ENCODE measurements at places on chromosomes 5 and 9.

- DNase-seq = no peak
Measured at GRCh38 chr5:169006842-169007790, 293.8 kb downstream of the SLIT3 start.

DNA sequence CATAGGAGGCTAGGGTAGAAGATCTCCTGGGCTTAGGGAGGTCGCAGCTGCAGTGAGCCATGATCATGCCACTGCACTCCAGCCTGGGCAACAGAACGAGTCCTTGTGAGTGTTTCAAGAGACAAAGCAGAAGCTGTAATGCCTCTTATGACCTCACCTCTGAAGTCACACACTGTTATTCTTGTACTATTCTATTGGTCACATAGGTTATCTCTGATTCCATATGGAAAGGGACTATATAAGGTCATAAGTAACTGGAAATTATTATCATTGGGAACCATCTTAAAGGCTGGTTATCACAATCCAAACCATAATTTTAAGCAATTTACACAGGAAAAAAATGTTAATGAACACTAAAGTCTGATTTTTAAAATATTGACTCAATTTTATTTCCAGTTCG lies 17.9 kb upstream of the AFF4 start:
- DNase-seq = no peak

DNA sequence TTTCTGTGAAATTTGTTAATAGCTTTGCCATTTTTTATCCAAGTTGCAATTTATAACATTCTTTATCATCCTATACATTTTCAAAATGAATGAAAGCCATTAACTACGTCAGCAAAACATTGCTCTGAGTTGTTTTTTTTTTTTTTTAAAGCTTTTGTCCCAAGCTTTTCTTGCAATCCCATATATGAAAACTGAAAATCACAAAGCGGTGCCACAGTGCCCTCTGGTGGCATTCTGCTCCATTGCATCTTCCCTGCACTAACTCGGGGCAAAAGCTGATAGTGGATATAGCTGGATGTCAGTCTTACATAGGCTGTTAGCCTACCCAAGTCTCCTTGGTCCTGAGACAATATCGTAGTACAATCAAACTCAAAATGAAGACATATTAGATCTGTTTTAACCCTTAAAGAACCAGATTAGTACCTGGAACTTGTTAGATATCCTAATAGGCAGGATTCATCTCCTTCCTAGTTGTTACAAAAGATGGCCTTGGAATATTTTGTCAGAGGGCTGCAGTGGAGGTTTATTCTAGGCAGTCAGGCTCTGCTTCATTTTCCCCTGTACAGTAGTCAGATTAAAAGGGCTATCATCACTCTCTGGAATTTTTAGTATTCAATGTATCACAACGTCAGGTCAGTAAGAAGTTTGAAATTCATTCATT lies 669.9 kb downstream of the PTPRD start:
- peak; percentile 56 for DNase-seq

- DNase-seq = no peak
Measured at GRCh38 chr5:78318337-78318736, 23.8 kb upstream of the AP3B1 start.

DNA sequence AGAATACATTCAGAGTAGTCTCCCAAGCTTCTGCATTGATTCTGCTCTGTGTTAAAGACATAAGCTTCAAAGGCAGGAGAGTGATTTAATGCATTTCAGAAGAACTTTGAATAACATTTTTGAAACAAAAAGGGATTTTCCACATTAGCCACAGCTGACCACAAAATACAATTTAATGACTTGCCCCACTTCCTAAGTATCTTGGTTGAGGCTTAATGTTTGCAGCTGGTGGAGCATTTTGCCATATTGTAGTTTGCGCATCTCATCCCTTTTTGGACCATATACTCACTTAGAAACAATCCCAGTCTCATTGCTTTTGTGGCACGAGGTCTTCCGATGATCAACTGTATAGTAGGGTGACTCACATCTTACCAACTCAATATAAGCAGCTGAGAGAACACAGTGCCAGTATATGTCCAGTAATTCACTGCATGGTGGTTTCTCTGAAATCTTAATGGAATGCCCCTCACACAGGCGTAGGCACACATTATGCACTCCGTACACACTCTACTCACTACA lies 455.8 kb upstream of the PTGER4 start:
- DNase-seq = no peak

DNA sequence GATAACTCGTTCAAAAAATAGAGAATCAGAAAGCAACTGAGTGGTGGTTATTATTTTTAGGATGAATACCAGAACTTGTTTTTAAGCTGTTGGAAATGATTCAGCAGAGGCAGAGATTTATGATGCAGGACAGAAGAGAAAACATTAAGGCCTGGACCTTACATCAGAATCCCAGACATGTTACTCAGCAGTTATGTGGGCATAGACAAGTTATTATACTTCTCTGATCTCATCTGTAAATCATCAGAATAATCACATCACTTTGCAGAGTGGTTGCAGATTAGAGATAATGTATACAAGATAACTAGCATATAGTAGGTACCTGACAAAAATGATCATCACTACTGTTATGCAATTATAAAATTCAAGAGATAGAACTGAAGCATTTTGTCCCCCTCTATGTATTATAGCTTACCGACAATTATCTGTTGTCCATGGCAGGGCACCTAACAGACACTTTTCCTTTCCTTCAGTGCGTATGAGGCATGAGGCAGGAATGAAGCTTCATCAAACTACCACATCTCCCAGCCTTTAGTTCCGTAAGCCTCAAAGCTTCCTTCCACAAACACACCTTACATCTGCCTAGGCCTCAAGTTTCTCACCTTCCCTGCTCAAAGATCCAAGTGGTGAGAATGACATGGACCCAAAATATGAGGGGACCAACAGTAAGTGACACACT lies 165.9 kb downstream of the DENND1A start:
- DNase-seq = no peak

- DNase-seq = no peak
Measured at GRCh38 chr5:32678472-32678871, 32.6 kb upstream of the NPR3 start.

- peak; percentile 77 for DNase-seq
Measured at GRCh38 chr9:127519301-127520166, 68.2 kb downstream of the LRSAM1 start.

GRCh38 chr9:120336753-120337090 lies 243.2 kb downstream of the CDK5RAP2 start:
- no peak for DNase-seq

- DNase-seq = no peak
Measured at GRCh38 chr9:30244877-30245276, 2139.6 kb upstream of the ACO1 start.

DNA sequence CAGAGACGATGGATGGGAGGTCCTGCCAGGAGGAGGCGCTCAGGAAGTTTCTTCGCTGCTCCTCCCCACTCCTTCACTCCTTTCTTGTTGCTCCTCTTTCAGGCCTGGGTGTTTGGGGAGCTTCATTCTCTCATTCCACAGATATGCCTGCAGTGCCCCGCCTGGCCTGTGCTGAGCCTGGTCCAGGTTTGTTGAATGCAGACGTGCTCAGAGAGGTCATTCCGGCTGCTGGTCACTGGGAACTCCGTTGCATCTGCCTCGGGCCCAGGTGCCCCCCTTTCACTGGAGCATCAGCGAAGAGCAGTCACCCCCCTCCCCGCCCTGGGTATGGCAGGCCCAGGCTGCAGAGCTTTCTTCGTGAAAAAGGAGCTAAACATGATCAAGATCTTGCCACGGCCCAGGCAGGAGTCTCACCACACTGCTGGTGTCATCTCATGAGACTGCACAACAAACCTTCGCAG lies 15.5 kb downstream of the SURF6 start:
- no peak for DNase-seq

- no peak for DNase-seq
Measured at GRCh38 chr9:104278929-104279496, 184.9 kb downstream of the SMC2 start.

DNA sequence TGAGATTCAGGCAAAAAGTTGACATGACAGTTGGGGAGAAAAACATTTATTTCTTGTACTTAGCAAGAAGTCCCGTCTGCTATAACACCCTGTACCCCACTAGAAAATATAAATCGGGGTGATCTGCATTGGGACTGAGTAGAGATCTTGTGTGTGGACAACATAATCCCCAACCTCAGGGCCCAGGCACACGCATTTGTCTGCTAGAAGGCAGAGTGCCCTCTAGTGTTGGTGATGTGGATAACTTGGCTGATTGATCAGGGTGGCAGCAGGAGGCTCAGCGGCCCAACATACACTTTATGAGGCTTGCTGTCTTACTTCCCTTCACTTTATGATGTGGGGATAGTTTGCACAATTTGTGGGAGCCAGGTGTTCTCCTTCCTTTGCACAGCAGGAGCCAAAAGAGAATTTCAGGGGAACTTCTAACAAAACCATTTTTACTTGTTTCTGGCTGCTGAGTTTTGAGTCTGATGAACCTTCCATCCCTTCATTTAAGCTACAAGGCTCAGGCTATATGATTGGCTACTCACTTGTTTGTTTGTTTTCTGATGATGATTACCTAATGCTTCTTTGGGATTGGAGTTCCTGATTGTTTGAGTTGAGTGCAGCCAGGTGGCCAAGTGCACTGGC lies 263.2 kb downstream of the DMAC1 start:
- peak; percentile 35 for DNase-seq

DNA sequence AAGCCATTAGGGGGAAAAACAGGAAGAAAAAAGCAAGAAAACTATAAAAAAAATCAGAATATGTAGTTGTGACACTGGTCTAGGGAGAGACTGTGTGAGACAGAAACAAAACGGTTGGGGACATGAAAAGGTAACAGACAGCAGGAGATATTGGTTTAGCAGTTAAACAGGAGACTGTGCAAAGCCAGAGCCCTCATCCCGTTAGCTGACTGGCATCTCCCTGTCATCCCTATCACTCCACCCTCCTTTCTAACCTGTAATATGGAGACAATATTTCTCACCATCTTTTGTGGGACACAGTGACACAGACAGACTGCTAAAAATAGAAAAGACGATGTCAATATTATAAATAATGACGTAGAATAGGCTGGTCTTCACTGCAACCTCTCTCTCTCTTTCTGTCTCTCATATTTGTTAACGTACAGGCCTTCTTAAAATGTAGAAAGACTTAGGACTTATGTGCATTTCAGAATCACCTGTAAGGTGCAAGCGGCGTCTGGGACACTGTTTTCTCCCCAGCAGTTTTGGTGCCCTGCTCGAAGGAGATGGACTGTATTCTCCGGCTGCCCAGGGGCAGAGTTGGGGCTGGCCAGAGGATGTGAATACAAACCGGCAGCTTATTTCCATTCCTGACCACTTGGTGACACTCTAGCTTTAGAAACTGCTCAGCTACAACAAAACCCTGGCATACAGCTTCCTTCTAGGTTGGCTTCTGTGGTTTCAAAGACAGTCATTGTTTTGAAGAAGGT lies 190.6 kb downstream of the MAT2B start:
- DNase-seq = peak; percentile 43

GRCh38 chr9:131366761-131367401 lies 27.0 kb upstream of the PRRC2B start:
- peak; percentile 59 for DNase-seq

Measured in left hindlimb (tissue), 1 donor.